Vagina (tissue), 2 donors: ENCODE measurements at places on chromosomes 5 and 9. TPM values are rescaled to one million over a fixed set of nuclear protein-coding genes. Genes with fewer than 3 reads are reported as not detected.

Gene GRAMD2B
- total RNA-seq = 76.9 TPM

Gene DMRT3
- total RNA-seq = not detected

Gene SGCD
- 6.9 TPM for total RNA-seq

Gene PCDHGB6
- total RNA-seq = 12.5 TPM

DNA sequence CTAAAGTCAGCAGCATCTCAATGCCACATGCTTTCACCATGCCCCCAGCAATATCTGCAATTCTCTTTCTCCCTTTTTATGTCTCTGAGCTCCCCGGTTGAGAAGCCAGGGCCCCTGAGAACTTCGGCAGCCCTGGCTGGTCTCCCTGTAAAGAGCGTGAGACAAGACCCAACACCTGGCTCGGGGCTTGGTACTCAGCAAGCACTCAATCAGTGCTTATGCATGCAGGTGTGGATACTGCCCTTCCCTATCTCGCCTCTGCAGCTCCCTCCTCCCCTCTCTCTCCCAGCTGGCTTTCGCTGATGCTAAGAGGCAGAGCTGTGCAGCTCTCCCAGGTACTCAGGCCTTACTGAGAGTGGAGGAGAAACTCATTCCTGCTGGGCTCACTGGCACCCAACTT, 41.7 kb upstream of the AKNA start:
- no peak for DNase-seq

GRCh38 chr5:150066901-150067396, 19.4 kb downstream of the CSF1R start:
- no peak for DNase-seq

DNA sequence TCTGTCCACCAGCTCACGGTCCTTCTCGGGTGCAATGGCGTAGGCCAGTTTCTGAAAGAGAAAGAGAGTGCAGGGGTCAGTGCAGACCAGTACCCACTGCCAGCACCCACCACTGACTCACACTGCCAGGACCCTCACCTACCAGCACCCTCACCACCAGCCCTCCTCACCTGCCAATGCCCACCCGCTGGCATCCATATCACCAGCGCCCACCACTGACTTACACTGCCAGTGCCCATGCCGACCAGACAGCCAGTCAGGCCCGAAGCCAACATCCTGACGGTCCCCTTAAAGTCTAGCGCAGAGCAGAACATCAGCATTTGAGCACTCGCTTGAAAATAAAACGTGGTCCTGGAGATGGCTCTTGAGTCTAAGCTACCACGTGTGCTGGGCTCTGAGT, 44.3 kb downstream of the SLC6A3 start:
- no peak for DNase-seq

- no peak for DNase-seq
These were observed 356.3 kb upstream of the SMARCA2 start for GRCh38 chr9:1658661-1659362.
